Breast epithelium (tissue), 4 donors: ENCODE measurements at places on chromosomes 1 and 21.

DNA sequence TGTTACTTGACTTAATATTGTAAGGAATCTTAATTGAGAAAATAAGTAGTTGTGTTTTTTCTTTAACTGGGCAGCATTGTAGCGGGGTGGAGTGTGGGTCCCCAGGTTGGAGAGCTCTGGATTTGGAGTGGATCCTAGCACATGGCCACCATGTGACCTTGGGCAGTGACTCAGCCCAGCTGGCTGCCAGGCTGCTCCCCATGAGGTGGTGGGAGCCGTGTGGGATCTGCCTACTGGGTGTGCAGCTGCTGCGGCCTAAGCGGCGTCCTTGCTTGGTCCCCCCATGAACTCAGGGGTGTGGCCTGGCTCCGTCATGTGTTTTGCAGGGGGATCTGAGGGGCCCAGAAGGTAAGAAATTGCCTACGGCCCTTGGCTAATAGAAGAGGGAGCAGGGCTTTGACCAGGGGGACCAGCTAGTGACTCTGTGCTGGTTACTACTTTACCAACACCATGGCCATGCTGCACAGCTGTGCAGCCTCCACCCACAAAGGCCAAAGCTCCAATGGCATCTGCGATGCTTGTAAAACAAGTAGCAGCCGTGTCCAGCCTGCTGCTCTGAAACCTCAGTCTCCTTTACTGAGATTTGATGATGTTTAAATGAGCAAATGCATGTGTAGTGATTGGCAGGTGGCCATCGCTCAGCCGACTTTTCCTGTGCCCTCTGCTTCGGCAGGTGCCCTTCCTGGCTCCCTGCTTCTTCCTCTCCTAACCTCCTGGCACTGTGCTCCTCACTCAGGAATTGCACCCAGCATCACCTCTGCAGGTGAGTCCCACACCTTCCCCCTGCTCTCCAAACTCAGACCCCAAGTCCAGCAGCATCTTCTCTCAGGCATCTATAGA is 68.3 kb downstream of the ADARB1 start:
- no peak for DNase-seq

DNA sequence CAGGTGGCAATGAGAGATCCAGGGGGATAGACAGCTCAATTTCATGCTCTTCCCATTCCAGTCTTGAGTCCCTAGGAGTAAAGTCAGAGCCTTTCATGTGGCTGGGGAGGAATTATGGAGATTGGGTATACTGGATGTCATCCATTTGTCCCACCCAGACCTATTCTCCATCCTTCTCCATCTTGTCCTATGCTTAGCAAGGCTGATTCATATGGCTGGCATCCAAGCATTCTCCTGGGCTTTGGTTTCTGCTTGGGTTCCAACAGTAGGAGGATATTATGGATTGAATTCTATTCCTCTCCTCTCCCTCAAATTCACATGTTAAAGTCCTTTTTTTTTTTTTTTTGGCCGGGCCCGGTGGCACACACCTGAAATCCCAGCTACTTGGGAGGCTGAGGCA is 3.8 kb upstream of the CDC20 start:
- no peak for DNase-seq

DNA sequence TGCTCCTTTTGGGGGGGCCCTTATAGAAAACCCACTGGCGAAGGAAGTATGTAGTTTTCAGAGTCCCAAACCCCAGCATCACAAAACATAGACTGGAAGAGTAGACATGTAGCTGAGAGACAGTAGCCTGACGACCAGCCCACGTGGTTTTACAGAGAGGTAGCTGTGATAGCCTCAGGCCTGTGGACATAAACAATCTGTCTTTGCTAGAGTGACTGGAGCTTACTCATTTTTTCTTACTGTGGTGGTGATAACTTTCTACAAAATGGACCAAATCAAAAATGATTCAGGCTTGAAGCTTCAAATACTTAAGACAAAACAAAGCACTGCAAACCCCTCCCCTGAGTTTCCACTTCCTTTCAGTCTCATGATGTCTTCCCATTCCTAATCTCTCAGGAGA is 497.0 kb downstream of the RWDD3 start:
- no peak for DNase-seq

DNA sequence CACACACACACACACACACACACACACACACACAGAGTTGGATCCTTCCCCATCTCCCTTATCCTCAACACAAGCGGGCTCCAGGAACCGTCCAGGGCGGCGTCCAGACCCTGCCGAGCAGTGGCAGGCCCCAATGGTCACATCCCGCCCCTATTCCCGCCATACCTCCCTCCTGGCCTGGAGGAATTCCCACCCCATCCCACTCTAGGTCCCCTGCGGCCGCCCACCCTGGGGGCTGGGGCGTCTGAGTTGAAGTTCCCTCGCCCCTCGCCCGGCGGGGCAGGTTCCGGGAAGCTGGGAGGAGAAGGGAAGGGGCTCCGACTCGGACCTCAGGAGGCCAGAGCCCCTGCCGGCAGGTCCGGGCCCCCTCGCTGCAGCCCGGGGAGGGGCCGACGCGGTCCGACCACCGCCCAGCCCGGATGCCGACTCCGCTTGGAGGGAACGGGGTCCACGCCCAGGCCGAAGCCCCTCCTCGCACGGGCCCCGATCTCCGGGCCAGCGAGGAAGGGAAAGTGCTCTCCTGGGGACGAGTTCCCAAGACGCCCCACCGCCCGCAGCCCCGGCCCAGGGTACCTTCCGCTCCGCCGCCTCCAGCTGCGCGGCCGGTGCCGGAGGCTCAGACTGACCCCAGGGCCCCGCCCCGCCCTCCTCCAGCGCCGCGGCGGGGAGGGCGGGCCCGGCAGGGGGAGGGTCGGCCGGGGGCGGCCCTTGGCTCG is at the start of gene RHOC:
Gene RHOC, minus strand, starts transcription at position 623 of the 716 bp plus-strand sequence. CDS start 3,328 bp downstream, outside the sequence.
- DNase-seq, result no peak

DNA sequence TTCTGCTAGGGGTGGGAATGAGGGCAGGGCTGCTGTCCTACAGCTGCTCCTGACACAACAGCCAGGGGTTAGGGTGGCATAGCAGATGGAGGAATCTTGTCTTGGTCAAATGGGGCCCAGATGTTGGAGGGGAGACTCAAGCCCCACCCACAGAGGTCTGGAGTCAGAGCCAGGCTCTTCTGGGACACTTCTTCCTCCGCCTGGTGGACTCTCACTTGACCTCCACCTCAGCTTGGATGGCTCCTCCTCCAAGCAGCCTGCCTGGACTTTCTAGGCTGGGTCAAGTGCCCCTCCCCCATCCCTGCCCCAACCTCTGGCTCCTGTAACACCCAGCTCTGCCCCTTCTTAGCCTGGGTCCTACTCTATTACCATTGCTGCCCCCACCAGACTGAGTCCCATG is 35.5 kb downstream of the EPHA2 start:
- no peak for DNase-seq

- DNase-seq, result no peak
Observed at GRCh38 chr1:31289021-31289420, 7.6 kb downstream of the SNRNP40 start.

GRCh38 chr1:202235003-202235660 is 41.5 kb downstream of the LGR6 start:
- no peak for DNase-seq

DNA sequence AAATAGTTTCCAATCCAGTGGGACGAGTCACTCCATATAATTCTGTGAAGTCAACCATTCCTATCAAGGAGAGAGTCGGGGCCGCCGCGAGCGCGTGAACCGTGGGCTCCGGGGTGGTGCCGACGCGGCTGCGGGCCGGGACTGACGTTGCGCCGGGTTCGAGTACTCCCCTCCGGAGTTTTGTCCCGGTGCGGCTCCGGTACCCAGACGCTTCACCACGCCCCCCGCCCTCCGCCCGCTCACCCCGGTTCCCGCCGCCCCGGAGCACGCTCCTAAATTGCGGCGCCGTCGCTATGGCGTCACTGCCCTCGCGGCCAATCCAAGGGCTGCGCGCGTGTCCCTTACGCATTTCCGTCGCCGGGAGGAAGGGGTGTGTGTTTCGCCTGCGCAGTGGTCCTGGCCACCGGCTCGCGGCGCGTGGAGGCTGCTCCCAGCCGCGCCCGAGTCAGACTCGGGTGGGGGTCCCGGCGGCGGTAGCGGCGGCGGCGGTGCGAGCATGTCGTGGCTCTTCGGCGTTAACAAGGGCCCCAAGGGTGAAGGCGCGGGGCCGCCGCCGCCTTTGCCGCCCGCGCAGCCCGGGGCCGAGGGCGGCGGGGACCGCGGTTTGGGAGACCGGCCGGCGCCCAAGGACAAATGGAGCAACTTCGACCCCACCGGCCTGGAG is at the start of gene ATAD3B:
Gene ATAD3B, plus strand, starts transcription at position 377 of the 664 bp plus-strand sequence. Its CDS starts 120 bp downstream, at position 497.
- DNase-seq, result peak; percentile 92

DNA sequence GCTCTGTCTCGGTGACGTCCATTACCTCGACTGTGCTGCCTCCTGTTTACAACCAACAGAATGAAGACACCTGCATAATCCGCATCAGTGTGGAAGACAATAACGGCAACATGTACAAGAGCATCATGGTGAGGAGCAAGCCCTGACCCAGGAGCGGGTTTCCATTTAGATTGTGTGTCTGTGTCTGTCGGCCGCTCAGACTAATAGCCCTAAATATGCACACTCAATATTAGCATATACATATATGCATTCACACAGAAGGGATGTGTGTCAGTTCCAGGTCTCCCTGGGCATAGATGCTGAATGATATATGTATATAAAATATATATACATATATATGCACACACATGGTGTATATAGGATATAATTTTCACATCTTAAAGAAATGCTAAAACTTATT is 111.7 kb downstream of the RGL1 start:
- DNase-seq, result no peak

DNA sequence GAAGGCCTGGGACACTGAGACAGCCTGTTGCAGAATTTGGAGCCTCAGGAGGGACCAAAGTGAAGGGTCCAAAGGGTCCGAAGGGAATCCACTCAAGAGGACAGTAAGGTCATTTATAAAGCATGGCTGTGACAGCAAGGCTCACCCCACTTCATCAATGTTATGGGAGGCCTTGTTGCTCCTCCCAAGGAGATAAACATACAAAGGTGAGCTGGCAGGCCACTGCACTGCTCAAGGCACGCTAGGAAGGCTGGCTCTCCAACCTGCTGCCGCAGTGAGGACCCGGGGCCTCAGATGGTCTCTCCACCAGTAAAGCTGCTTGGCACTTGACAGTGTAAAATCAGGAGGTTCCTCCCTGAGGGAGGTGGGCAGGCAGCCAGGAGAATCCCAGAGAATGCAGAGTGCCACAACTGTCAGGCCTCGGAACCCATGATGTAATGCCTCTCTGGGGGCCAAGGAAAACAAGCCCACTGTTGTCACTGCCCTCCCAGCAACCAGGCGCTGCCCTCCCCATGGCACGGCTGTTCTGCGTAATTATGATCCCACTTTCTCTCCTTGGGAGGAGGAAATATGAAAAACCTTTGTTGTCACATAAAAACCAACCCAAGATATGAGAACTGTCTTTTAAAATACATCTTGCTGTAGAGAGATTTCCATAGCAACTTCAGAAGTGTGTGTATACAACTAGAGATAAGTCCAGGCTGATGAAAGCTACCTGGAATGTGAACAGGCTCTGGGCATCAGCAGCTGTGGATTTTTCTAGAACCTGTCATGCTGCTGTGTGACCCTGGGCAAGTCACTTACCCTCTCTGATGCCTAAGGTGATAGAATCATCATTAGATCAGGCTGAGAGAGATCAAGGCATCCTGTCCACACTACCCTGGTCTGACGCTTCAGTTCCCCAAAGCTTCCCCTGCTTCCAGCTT is 102.5 kb downstream of the KCNN3 start:
- peak; percentile 24 for DNase-seq

DNA sequence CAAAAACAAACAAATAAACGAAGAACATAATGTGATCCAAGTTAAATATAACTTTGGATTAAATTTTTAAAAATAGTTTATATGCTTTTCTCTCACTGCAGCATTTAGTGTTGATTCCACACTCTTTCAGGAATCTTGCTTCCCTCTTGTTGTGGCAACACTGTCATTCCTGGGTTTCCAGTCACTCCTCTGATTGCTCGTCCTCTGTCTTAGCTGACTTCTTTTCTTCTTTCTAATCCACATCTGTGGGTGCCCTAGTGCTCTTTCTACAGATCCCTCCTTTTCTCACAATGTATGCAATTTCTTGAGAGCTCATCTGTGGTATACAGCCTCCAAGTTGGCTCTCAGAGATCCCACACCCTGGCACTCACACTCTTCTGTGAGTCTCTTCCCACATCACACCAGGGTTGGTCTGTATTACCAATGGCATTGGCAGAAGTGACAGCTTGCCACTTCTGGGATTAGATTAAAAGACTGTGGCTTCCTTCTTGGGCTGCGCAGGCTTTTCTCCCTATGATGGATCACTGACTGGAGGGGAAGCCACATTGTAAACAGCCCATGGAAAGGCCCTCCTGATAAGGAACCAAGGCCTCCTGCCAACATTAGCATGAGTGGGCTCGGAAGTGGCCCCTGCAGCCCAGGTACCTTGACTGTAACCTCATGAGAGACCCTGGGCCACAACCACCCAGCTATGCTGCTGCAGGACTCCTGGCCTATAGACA is 11.5 kb upstream of the MYOC start:
- DNase-seq, result no peak

DNA sequence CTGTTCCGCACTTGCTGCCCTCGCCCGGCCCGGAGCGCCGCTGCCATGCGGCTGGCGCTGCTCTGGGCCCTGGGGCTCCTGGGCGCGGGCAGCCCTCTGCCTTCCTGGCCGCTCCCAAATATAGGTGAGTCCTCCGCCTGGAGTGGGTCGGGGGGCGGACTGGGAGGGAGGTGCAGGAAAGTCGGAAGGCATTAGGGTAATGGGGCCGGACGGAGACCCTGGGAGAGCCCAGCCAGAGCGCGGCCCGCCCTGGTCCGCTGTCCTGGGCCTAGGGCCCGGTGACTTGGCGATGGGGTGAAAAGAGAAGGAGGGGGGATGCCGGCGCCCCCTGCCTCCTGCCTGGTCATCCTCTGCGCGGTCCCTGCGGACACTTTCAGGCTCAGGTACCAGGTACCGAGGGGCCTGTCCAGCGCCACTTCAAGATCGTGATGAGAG is 243 bp downstream of the ADAM15 start:
- no peak for DNase-seq

DNA sequence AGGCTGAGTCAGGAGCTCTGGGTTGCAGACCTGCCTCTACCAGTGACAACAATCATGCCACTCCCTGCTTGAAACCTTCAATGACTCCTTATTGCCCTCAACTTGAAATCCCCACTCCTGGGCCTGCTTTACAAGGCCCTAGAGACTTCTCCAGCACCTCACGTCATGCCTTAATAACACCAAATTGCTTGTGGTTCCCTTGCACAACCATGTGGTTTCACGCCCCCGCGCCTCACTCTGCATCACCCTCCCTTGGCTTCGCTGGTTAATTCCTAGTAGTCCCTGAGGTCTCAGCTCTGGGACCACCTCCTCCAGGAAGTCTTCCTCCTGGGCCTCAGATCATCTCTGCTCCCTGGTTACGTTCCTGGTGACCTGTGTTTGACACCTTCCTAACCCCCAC is 33.0 kb downstream of the EPHA2 start:
- no peak for DNase-seq

GRCh38 chr1:233268389-233269022 is 27.0 kb downstream of the PCNX2 start:
- DNase-seq, result no peak

GRCh38 chr1:75768016-75768415 is 18.0 kb upstream of the RABGGTB start:
- no peak for DNase-seq

GRCh38 chr1:19448491-19449439 is 36.6 kb downstream of the CAPZB start:
- DNase-seq, result no peak

GRCh38 chr1:59266180-59266926 is 30.5 kb upstream of the FGGY start:
- DNase-seq, result no peak
